Amniotic epithelial cell (primary cell): ENCODE measurements at places on chromosomes 4 and X.

- DNase-seq: no peak
Observed at GRCh38 chr4:118344801-118345200, 8.0 kb downstream of the PRSS12 start.

- peak; percentile 27 for DNase-seq
Observed at GRCh38 chr4:96356591-96357370, 516.9 kb downstream of the PDHA2 start.

- DNase-seq: no peak
Observed at GRCh38 chrX:103415528-103415927, 39.2 kb downstream of the BEX3 start.

DNA sequence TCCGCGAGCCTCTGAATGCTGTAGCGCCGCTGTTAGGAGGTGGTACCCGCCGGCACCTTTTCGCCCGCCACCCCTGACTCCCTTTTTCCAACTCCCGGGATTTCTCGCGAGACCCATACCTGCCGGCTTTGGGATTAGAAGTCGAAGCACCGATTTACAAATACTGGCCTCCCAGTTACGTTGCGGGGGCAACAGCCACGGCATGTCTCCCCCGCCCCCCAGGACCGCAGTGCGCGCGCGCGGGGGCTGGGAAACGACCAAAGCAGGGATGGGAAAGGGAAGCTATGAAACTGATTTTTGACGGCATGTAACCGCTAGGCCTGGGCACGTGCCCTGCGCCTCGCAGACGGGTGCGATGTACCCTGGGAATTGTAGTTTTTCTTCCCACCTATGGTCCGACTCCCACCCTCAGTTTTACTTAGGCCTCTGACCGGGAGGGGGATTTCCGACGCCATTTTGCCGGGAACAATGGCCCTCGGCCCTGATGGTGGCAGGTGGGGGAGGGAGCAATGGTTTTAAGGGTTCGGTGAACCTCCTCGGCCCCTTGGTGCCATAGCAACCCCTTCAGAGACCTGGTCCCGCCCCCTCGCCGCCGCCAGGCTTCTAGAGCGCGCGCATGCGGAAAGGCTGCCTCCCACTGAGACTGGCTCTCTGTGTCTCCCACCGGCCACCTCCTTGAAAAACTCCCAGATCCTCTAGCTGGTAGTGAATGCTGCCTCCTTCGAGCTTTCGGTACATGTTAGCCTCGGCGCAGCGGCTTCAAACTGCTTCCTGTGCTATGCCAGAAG is 772 bp upstream of the WNK3 start:
- DNase-seq: peak; percentile 71

- no peak for DNase-seq
Observed at GRCh38 chr4:576245-576821, at the start of gene TMEM271. Gene TMEM271, minus strand, starts transcription at chr4:576295. Its CDS starts 233 bp downstream, at chr4:576062.

- DNase-seq: no peak
Observed at GRCh38 chr4:80015407-80016189, 57.4 kb downstream of the ANTXR2 start.

DNA sequence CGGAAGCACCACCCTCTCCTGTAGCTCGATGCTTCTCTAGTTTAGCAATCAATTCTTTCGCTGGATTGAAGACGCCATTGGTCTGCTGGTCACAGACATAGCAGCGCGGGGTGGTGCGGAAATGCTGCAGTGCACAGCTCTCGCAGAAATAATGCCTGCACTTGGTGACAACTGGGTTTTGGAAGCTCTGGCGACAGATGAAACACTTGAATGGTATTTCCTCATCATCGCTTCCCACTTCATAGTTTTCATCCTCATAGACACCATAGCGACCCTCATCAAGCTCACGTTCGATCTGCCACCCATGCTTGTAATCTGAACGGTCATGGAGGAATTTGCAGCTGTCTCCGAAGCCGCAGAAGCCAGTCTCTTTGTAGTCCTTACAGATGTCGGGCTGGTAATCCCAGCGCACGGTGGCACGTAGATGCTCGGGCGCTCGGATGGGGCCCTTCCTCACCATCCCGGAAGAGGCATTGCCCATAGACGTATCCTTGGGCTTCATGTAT is 854 bp downstream of the RNF113A start:
- DNase-seq: no peak

GRCh38 chr4:175326796-175327195 is 408.6 kb downstream of the ADAM29 start:
- no peak for DNase-seq

DNA sequence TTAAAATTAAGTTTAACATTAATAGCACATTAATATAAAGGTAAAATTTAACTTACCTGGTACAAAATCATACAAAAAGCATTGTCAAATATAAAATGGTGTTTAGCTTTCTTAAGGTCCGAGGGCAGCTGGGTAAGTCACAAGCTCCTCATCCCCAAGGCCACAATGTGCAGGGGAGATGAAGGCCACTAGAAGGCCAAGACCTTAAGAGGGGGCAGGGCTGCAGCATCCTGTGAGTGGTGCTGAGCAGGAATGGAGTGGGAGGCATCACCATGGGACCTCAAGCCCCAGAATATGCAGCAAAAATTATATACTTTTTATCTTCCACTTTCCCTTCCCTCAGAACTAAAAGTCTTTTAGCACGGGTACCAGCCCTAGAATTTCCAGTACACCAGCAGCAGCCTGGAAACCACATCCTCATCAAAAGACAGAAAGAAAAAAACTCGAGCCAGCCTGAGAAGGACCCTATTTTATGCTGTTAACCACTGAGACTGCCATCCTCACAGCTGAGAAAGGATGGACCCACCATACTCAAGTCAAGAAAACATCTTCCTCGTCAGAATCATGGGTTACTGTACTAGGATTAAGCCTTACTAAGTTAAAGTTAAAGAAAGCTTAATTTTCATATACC is 13.0 kb upstream of the RHOXF2 start:
- no peak for DNase-seq

- DNase-seq: peak; percentile 30
Observed at GRCh38 chr4:54439831-54440243, 210.7 kb downstream of the PDGFRA start.

- DNase-seq: no peak
Observed at GRCh38 chr4:73715659-73716058, 24.7 kb upstream of the CXCL8 start.

DNA sequence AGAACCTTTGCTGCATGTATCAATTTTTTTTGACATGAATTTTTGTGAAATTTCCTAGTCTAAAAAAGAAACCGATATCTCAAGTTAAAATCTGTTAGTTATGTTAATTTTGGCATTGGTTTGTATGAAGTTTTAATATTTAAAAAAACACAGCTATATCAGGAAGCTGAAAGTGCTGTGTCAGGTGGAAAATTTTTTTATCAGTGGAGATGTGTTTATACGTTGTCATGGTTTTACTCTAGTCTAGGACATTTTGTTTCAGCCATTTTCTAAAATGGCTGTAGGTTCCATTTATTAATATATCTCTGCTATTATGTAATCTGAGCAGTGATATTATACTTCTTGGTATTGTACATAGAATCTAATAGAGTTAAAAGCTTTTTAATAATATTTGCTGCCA is 34.2 kb downstream of the OCRL start:
- DNase-seq: no peak
